MV-4-11 (cell line): ENCODE measurements at places on chromosomes 4 and X.

GRCh38 chr4:183940864-183941263 is 35.8 kb downstream of the STOX2 start:
- DNase-seq, result peak; percentile 56

DNA sequence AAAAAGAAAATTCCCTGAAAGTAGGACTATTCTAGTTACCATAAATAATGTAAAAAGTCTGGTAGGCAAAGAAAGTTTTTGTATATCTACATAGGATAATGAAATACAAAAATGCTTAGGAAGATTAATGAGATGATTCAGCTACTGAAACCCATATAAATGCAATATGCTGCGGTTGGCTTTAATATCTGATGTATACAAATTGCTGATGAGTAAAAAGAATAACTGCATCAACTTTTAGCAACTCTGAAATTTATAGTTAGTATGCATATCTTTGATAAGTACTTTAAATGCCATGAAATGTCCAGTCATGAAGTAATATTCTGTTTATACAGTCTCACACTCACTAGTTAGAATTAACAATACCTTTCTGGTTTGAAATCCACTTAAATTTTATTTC is 404.8 kb downstream of the TLL1 start:
- no peak for DNase-seq

- no peak for DNase-seq
Measured at GRCh38 chrX:139204898-139205667, 325.5 kb upstream of the F9 start.

GRCh38 chr4:108786351-108786750 is 23.5 kb upstream of the ETNPPL start:
- no peak for DNase-seq

- DNase-seq, result no peak
Measured at GRCh38 chr4:123517971-123518370, 121.4 kb downstream of the SPRY1 start.

DNA sequence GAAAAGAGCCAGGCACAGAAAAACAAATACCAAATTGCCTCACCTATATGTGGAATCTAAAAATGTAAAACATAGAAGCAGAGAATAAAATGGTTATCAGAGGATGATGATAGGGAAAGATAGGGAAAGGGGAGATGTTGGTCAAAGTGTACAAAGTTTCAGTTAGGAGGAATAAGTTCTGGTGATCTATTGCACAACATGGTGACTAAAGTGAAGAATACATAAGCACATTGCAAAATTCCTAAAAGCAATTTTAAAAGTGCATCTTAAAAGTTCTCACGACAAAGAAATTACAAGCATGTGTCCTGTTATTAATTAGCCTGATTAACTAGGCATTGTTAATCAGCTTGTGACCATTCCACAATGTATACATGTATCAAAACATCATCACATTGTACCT is 136.0 kb downstream of the GABRG1 start:
- DNase-seq, result peak; percentile 27

- peak; percentile 69 for DNase-seq
Measured at GRCh38 chrX:8960957-8961468, 72.9 kb downstream of the FAM9B start.

DNA sequence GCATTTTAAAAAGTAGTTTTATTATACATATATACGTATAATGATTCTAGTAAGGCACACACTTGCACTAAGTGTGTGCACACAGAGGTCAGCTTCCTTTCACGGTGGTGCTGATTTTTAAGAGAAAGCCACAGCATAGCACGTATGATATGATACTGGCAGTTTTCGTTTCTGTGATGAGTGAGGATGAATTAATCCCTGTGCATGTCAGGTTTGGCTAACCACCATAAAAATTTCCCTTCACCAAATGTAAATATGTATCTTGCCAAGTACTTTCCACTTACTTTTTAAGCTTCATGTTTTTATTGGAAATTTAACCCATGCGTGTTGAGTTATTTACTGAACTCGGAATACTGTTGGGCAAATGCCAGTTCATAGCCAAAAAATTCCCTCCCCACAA is 84.6 kb downstream of the SYNPO2 start:
- no peak for DNase-seq

DNA sequence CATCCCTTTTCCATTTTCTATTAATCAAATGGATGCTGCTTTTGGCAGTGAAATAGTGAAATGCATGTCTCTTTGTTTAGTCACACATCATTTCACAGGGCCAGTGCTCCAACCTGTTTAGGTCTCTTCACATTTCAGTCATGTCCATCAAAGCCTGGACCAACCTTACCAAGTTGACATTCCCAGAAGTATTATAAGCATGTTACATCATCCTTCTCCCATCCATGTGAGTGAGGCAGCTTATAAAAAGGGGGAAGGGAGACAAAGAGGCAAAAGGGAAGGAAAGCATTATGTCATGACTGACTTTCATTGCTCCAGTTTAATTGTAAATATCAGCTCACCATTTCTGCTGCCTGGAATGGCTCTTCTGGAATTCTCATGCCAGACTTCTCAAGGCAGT is 94.4 kb downstream of the NWD2 start:
- no peak for DNase-seq

DNA sequence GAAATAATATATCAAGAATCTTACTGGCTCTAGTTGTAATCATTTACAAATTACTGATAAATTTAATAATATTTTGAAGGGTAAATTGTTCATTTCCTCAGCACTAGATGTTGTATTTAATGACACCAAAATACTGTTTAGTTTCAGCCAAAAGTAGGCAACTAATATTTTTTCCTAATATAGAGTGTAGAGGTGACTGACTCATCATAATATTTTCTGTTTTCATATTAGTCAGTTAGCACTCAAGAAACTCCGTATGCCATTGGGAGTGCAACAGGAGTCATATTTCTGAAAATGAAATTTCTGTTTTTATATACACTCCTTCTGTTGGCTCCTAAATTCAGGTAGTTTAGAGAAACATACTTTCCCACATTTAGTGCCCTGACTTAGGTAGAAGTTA is 36.6 kb upstream of the PTPN13 start:
- DNase-seq, result no peak

DNA sequence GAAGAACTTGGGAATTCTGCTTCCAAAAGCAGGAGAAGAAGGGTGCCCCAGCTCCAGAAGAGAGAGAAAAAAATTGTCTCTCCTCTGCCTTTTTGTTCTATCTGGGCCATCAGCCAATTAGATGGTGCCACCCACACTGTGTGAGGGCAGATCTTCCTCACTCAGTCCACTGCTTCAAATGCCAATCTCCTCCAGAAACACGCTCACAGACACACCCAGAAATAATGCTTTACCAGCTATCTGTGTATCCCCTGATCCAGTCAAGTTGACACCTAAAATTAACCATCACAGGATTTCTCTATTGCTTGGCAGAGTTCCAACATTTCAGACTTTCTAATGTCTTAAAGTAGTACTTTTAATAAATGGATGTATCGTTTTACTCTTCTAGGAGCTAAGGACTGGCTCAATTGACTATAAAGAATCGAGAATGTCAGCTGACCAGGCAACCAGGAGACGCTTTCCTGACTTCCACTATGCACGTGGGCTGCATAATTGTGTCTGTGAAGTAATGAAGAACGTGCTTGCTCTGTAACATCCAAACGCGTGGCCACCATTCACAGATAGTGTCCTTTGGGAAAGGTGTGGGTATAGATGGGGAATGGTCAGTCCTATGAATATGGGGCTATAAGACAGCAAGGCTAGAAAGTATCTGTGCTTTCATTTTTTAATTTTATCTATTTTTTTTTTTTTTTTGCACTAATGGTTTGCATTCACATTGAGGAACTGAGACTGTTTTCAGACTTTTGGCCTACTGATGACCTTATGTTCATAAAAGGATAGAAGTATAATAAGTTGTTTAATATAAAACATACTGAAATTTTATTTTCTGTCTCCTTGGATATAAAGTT is 9.9 kb upstream of the SMIM20 start:
- peak; percentile 55 for DNase-seq

GRCh38 chrX:46750889-46751288 is 8.0 kb downstream of the SLC9A7 start:
- DNase-seq, result peak; percentile 44

DNA sequence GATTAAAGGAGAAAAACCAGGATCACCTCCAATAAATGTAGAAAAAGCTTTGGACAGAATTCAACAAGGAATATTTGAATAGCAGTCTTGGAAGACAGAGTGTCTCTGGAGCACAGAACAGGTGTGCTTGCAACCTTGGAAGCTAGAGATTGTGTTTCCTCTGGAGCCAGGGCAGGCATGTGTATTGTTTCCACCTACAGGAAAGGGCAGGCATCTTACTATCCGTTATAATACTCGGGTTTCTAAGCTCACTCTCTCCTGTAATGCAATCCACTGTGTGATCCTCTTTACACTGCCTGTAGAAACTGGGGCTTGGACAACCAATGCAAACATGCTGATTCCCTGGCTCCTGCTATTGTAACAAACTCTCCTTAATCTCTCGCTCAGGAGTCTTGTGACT is 14.4 kb downstream of the CCDC110 start:
- no peak for DNase-seq

- no peak for DNase-seq
Measured at GRCh38 chr4:132572210-132572609, 576.9 kb upstream of the PCDH10 start.

GRCh38 chrX:20571611-20572010 is 304.9 kb upstream of the RPS6KA3 start:
- no peak for DNase-seq

GRCh38 chr4:29081234-29081955 is 1638.8 kb upstream of the PCDH7 start:
- DNase-seq, result no peak

- DNase-seq, result no peak
Measured at GRCh38 chrX:150730719-150731118, 37.5 kb downstream of the MTMR1 start.

- peak; percentile 98 for DNase-seq
Measured at GRCh38 chrX:35699642-35700041, 98.5 kb upstream of the MAGEB16 start.

GRCh38 chr4:171266671-171267070 is 546.5 kb upstream of the GALNTL6 start:
- no peak for DNase-seq

- DNase-seq, result no peak
Measured at GRCh38 chrX:109773374-109773773, 40.3 kb upstream of the ACSL4 start.
